ENCODE measurements at places on chromosomes 6 and 20. TPM values are rescaled to one million over a fixed set of nuclear protein-coding genes. Genes with fewer than 3 reads are reported as not detected.

LTB gene
- total RNA-seq = 0.90 TPM

PAK1IP1 gene
- 14.9 TPM for total RNA-seq

PKIB gene
- 1.8 TPM for total RNA-seq

GRCh38 chr20:53376021-53376420, 217.6 kb downstream of the ZNF217 start:
- no peak for DNase-seq

DNA sequence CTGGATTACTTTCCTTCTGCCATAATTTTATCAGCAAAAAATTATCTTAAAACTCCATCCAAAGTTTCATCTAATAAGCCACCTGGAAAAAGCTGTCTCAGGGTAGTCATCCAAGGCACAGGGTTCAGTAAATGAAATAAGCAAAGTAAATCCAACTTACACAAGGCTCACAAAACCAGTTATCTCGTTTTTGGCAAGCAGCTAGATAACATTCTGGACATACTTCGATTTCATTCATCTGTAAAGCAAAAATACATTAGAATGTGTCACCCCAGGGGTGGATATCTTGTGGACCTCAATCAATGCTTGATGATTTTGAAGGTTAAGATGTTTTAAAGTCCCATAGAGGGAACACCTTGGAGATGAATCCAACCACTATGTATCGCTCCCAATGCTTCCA, 73.1 kb downstream of the ZMYND8 start:
- no peak for DNase-seq

Measured in posterior vena cava (tissue), 2 donors.